T-helper 2 cell treated with Interferon-gamma antibody and Interleukin-4, amounts not matched to agents 100 ng/mL and 5 ng/mL, for 36 hours (primary cell): ENCODE measurements at places on chromosomes 16 and 17. TPM values are rescaled to one million over a fixed set of nuclear protein-coding genes. Genes with fewer than 3 reads are reported as not detected.

The CES5A gene
- total RNA-seq = not detected in 2 replicates

The TBC1D3D gene
- total RNA-seq = 0.50 TPM in 1 of 2 replicates, not detected in the other

The DHRS7C gene
- not detected in 2 replicates for total RNA-seq

The HS3ST3B1 gene
- total RNA-seq = 27.6 and 28.0 TPM in 2 replicates

The EIF1 gene
- total RNA-seq = 751 and 753 TPM in 2 replicates

The XYLT1 gene
- total RNA-seq = 44.2 and 47.7 TPM in 2 replicates

The SHBG gene
- not detected in 2 replicates for total RNA-seq

The C17orf78 gene
- total RNA-seq = not detected in 2 replicates

The KRTAP1-5 gene
- total RNA-seq = not detected in 2 replicates

The ACSM3 gene
- 4.3 and 5.5 TPM in 2 replicates for total RNA-seq

The GLYR1 gene
- total RNA-seq = 114 and 116 TPM in 2 replicates

The TIMM22 gene
- 10.9 and 11.4 TPM in 2 replicates for total RNA-seq

The KRT17 gene
- 0.86 TPM in 1 of 2 replicates, not detected in the other for total RNA-seq

The GALR2 gene
- 0.11 and 0.39 TPM in 2 replicates for total RNA-seq

The MRPL38 gene
- total RNA-seq = 96.2 and 110 TPM in 2 replicates

The TAT gene
- total RNA-seq = not detected in 2 replicates

The CNEP1R1 gene
- 24.4 and 27.7 TPM in 2 replicates for total RNA-seq

The SLFN14 gene
- total RNA-seq = not detected in 2 replicates

The HES7 gene
- total RNA-seq = 0.55 and 0.61 TPM in 2 replicates

The MYH2 gene
- not detected in 2 replicates for total RNA-seq

The APOH gene
- total RNA-seq = not detected in 2 replicates

The DNAI2 gene
- 0.36 and 0.50 TPM in 2 replicates for total RNA-seq

The SLFN13 gene
- 60.7 and 65.5 TPM in 2 replicates for total RNA-seq

The GRAP gene
- total RNA-seq = 24.5 and 24.7 TPM in 2 replicates

The ZFP1 gene
- 11.4 and 11.7 TPM in 2 replicates for total RNA-seq

The CD300E gene
- not detected in 2 replicates for total RNA-seq

The NXN gene
- 0.52 and 1.0 TPM in 2 replicates for total RNA-seq

The OTOP3 gene
- total RNA-seq = not detected in 2 replicates

The LRRC75A gene
- 1.4 and 1.8 TPM in 2 replicates for total RNA-seq

The PRKCA gene
- 106 and 112 TPM in 2 replicates for total RNA-seq

The NUP88 gene
- 96.4 and 97.0 TPM in 2 replicates for total RNA-seq

The SLC12A3 gene
- not detected in 2 replicates for total RNA-seq

The ATXN1L gene
- total RNA-seq = 20.7 and 21.8 TPM in 2 replicates

The TBC1D3I gene
- total RNA-seq = 0.77 and 0.84 TPM in 2 replicates

The IL32 gene
- 3,664 and 3,681 TPM in 2 replicates for total RNA-seq

The RMI2 gene
- 59.5 and 59.6 TPM in 2 replicates for total RNA-seq

The PSME3 gene
- total RNA-seq = 138 and 142 TPM in 2 replicates

The LCAT gene
- 16.8 and 20.5 TPM in 2 replicates for total RNA-seq

The MYH1 gene
- total RNA-seq = not detected in 2 replicates

The CALCOCO2 gene
- 116 and 129 TPM in 2 replicates for total RNA-seq

The WFIKKN1 gene
- 0.75 and 0.77 TPM in 2 replicates for total RNA-seq

The CFAP119 gene
- 2.3 and 4.4 TPM in 2 replicates for total RNA-seq

The CLEC18C gene
- total RNA-seq = 0.16 and 0.50 TPM in 2 replicates

The CRYM gene
- not detected in 2 replicates for total RNA-seq

The AIPL1 gene
- not detected in 2 replicates for total RNA-seq

The CTRB1 gene
- not detected in 2 replicates for total RNA-seq

The ALDH3A1 gene
- not detected in 2 replicates for total RNA-seq

The MYH13 gene
- not detected in 2 replicates for total RNA-seq

The SNAI3 gene
- total RNA-seq = 7.2 and 8.1 TPM in 2 replicates

The SLC13A2 gene
- total RNA-seq = not detected in 2 replicates

The PRSS36 gene
- 1.3 TPM in 2 replicates for total RNA-seq

The TUBB3 gene
- total RNA-seq = 3.9 and 5.1 TPM in 2 replicates

The TPSAB1 gene
- total RNA-seq = not detected in 2 replicates

The GSG1L gene
- total RNA-seq = 0.23 TPM in 1 of 2 replicates, not detected in the other

The ODAD4 gene
- 0.66 and 0.73 TPM in 2 replicates for total RNA-seq

The ROGDI gene
- 7.0 and 7.3 TPM in 2 replicates for total RNA-seq
